Left ventricle myocardium inferior (tissue), 1 donor: ENCODE measurements at places on chromosomes 2 and 18. TPM values are rescaled to one million over a fixed set of nuclear protein-coding genes. Genes with fewer than 3 reads are reported as not detected.

GRCh38 chr2:118635891-118636290 lies 211.6 kb downstream of the EN1 start:
- no peak for DNase-seq
- peaks cover 7% of the 10 kb centered on the region for H3K27me3 ChIP-seq
- no peak overlapping the region for H3K27ac ChIP-seq
- H3K4me1 ChIP-seq = no peaks in the 10 kb centered on the region
- H3K36me3 ChIP-seq = no peaks in the 10 kb centered on the region
- no peak overlapping the region for H3K4me3 ChIP-seq

GRCh38 chr2:235577404-235578330 lies 83.8 kb downstream of the AGAP1 start:
- no peaks in the 10 kb centered on the region for H3K36me3 ChIP-seq
- H3K27ac ChIP-seq = peak overlapping the region; percentile 78
- H3K4me1 ChIP-seq = peaks cover 48% of the 10 kb centered on the region

CRYGC gene
- not detected for total RNA-seq

CKAP2L gene
- 0.38 TPM for total RNA-seq

- H3K27ac ChIP-seq = peak overlapping the region; percentile 35
- no peaks in the 10 kb centered on the region for H3K36me3 ChIP-seq
- H3K27me3 ChIP-seq = no peaks in the 10 kb centered on the region
- H3K4me1 ChIP-seq = peaks cover 7% of the 10 kb centered on the region
Observed at GRCh38 chr2:128563348-128563687, 244.7 kb upstream of the HS6ST1 start.

BOD1L2 gene
- total RNA-seq = not detected

DNA sequence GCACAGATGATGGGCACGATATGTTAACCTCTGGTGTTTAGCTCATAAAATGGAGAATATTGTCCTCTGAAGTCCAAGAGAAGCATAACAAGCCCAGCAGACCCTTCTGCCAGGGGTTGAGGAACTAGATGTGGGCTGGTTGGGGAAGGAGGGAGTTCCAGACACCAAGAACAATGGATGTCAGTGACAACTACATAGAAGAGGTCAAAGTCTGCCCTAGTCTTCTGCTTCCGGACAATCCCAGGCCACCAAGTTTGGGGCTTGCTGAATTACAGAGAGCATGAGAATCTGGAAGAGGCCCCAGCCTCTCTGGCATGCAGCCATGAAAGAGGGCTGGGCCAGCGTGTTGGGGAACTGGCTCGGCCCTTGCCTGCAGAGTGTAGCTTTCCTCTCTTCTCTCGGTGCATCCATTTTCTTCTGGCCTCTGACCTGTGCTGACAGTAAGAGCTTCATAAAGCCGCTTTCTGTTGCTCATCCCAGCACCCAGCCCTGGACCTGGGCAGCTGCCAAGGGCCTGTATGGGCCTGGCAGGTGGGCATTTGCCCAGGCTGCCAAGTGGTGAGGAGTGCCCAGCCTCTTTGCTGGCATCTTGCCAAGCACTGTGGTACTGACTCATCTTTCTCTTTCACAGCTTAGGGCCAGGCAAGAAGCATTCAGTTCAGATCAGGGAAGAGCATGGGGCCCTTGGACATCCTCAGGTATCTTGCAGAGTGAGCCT lies 14.6 kb upstream of the LAPTM4A start:
- DNase-seq = peak; percentile 53
- peaks cover 32% of the 10 kb centered on the region for H3K4me1 ChIP-seq
- H3K27me3 ChIP-seq = no peaks in the 10 kb centered on the region
- no peak overlapping the region for H3K4me3 ChIP-seq
- H3K27ac ChIP-seq = peak overlapping the region; percentile 58

LINC00305 gene
- total RNA-seq = not detected

DNA sequence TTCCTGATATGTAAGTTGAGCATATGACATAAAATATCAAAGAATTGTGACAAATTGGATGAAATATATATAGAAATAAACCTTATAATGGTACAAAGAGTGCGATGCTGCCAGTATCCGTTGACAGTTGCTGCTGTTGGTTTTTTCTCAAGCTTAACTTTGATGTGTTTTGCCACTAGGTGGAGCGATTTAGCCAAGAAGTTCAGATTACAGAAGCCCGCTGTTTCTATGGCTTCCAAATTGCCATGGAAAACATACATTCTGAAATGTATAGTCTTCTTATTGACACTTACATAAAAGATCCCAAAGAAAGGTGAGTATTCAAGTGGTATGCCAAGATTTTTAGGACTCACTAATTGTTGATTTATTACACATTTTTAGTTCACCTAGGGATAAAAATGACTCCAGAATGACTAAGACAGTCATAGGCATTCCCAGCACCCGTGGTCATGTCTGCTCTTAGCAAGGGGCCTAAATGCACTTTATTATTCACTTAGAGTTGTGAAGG lies 2.1 kb downstream of the RRM2 start:
- H3K4me1 ChIP-seq = peaks cover 40% of the 10 kb centered on the region
- no peak for DNase-seq
- no peaks in the 10 kb centered on the region for H3K36me3 ChIP-seq
- no peak overlapping the region for H3K4me3 ChIP-seq

GRCh38 chr2:226701052-226701451 lies 98.6 kb downstream of the IRS1 start:
- H3K4me1 ChIP-seq = peaks cover 13% of the 10 kb centered on the region
- no peaks in the 10 kb centered on the region for H3K36me3 ChIP-seq
- no peak overlapping the region for H3K27ac ChIP-seq
- H3K27me3 ChIP-seq = no peaks in the 10 kb centered on the region
